ENCODE measurements at places on chromosomes 6 and 20. TPM values are rescaled to one million over a fixed set of nuclear protein-coding genes. Genes with fewer than 3 reads are reported as not detected.

Gene TAAR9
- not detected for total RNA-seq

Gene CFAP206
- not detected for total RNA-seq

- no peak for DNase-seq
These were observed 531 bp upstream of the CCN2 start for GRCh38 chr6:131951576-131952230.

- DNase-seq, result no peak
These were observed 34.4 kb upstream of the HIVEP1 start for GRCh38 chr6:11977738-11978137.

Gene FAM217A
- not detected for total RNA-seq

Gene MUC22
- total RNA-seq, result not detected
